ENCODE measurements at places on chromosomes 11 and 22.
A peak's percentile ranks its signal among the peaks of the same experiment; 100 is the strongest.

DNA sequence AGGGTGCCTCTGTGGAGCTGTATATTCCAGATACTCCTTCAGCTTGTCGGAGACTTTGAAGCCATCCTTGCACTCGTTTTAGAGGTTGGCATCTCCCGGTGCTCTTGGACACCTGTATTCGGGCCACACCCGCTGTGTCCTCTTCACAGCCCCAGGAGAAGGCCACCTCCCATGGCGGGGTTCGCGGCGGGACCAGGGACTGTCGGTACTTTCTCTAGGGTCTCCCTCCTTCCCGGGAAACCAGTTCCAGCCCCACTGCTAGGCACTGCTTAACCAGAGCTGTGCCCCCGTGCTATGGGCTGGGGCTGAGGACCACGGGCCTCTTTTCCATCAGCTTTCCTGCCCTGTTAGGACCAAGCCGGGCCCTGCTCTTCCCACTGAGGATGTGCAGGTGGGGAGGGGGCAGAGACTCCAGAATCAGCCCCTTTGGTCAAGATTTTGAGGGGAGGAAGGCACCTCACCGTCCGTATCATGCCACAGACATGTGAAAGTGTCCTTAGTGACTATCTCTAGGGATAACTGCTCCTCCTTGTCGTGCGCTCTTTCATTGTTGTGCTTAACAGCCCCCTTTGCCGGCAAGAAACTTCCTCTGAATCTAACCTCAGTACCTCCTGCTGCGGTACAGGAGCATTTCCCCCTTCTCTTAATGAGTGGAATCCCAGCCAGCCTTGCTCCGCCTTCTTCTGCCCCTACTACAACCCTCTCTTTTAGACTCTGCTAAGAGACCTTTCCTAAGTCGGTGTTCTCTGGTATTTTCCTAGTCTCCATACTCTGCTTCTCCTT, 1.2 kb upstream of the B3GAT1 start:
- no peak for DNase-seq

DNA sequence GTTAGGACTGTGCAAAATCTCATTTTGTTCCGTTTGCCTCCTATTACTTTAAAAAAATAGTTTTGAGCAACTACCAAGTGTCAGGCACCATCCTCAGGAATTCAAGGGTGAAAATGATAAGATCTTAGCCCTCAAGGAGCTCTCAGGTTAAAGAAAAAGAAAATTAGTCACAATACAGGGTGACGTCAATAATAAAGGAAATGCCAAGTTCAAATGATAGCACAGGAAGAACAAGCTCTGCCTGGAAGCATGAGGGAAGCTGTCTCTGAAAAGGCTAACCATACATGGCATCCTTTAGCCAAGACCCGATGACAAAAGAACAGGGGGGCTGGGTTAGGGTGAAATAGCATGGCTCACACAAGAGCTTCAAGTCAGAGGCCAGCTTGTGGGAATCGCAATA, 11.1 kb upstream of the MPZL2 start:
- DNase-seq = no peak

DNA sequence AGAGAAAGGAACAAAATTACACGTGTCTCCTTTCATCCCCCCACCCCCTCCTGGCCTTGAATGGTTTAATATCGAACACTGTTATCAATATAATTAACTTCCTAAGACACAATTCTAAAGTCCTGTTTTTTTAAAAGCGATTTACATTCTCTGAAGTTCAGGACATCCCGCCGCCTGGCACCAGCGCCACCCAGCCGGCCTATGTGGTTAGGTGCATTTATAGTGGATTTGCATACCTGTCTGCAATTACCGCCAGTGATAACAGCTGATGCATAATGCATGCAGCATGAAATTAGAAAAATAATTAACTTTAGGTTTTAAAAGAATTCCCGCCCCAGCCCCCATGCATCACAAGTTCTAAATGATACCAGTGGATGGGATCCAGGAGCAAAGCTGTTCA, 58.6 kb downstream of the MACROD1 start:
- no peak for DNase-seq

- DNase-seq = no peak
These were observed 99.8 kb downstream of the CTTN start for GRCh38 chr11:70498171-70498571.

DNA sequence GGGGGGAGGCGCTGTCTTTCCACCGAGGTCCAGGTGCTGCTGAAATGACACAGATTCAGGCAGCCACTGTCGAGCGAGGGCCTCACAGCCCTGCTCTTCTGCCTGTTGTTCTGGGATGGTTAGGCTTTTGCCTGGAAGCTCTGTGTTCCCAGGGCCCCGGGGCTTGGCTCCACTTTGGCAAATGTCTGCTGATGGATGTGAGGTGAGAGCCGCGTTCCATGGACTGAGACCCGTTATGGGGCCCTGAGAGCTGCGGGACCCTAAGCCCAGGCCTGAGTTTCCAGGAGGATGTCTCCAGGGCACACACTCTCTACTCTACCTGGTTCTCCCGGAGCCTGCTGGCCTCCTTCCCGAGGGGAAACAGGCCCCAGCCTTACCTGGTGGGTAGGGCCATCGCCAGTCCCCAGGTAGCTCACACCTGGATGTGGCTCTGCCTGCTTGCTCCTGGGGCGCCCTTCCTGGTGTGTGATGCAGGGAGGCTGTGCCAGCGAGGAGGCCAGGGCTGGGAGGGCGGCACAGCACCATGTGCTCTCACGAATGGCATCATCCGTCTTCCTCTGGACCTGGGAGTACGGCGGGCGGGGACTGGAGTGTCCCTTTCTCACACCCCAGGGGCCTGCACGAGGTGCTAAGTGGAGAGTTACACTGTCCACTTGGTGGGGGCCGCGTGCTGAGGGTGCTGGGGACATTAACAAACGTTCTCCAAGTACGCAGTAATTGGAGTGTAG, 435.5 kb downstream of the TBC1D22A start:
- DNase-seq = no peak

- DNase-seq = peak; percentile 55
These were observed 14.3 kb downstream of the DHCR7 start for GRCh38 chr11:71433648-71434450.

- no peak for DNase-seq
These were observed 61.4 kb downstream of the PPFIA1 start for GRCh38 chr11:70331901-70332300.

- DNase-seq = no peak
These were observed 389.1 kb upstream of the TENM4 start for GRCh38 chr11:79829891-79830290.

- DNase-seq = no peak
These were observed 127.4 kb downstream of the ELP4 start for GRCh38 chr11:31636983-31637382.

GRCh38 chr11:121800731-121801393, 315.2 kb downstream of the BLID start:
- no peak for DNase-seq

- DNase-seq = no peak
These were observed 32.5 kb upstream of the POLD3 start for GRCh38 chr11:74559934-74560309.

DNA sequence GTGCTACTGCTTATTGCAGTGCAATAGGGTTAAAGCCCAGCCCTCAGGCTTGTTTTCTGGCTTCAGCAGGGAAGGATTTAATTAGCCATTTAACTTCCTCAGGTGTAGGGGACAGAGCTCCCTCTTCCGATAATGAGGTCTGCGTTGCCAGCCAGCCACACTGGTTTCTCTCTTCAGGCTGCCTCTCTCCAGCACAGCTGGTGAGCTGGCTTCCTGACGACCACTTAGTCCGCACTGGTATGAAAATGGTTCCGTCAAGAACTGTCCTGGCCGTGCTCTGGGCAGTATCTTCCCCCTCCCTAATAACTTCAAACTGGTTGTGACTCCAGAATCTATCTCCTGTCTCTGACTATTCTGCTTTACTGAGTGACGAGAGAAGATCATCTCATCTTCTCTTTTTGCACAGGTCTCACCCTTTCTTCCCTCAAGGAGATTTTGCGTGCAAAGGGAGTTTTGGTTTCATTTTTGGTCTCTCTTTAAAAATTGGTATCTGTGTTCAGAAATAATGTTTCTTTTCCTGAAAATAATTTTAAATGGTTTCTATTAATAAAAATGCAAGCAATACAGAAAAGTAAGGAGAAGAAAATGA, 49.2 kb downstream of the CNTN5 start:
- no peak for DNase-seq

DNA sequence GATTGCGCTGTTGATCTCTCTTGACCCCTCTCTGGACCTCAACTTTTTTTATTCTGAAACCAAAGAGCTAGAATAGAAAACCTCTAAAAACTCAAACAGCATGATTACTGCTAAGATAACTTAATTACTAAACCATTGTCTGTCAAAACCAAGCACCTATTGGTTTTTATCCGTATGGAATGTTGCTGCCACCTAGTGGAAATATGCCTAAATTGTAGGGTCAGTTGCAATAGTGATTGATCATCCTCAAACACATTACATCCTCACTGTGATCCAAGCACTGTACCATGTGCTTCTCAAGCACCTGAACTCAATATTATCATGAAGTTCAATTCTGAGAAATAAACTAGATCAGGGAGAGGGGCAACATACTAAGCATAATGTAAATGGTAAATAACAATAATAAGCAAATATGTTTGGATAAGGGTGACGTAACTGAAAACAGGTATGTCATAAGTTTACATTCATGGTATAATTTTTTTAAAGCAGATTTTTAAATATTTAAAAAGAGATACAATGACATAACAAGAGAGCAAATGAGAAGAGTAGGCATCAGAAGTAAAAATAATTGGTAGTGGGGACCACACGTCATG, 3.8 kb upstream of the OR5A2 start:
- DNase-seq = peak; percentile 65

GRCh38 chr11:73047773-73048371, 94.2 kb downstream of the FCHSD2 start:
- DNase-seq = no peak

- peak; percentile 18 for DNase-seq
These were observed 22.5 kb downstream of the GSTT2B start for GRCh38 chr22:23938328-23939016.

All from K562 (cell line).